ENCODE measurements at places on chromosomes 7 and 10.

DNA sequence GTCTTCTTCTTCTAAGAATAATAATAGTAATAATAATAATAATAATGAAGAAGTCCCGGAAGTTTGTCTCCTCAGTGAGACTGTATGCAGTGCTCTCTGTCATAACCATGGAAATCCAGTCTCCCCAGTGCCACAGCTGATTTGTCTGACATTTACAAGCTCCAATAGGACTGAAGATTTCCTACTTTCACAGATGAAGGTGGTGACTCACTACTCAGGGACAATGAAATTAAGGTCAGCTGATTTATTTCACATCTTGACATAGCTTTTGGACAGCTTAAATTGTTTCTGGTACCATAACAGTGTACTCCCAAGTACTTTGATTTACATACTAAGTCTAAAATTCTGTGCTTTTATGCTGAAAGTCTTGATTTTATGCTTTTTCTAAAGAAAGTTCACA, 6.9 kb downstream of the CELF2 start:
- no peak for DNase-seq

- DNase-seq, result peak; percentile 9
These were observed 150.7 kb downstream of the BTAF1 start for GRCh38 chr10:92074126-92074887.

- DNase-seq, result no peak
These were observed 19.4 kb downstream of the MTURN start for GRCh38 chr7:30154111-30154587.

DNA sequence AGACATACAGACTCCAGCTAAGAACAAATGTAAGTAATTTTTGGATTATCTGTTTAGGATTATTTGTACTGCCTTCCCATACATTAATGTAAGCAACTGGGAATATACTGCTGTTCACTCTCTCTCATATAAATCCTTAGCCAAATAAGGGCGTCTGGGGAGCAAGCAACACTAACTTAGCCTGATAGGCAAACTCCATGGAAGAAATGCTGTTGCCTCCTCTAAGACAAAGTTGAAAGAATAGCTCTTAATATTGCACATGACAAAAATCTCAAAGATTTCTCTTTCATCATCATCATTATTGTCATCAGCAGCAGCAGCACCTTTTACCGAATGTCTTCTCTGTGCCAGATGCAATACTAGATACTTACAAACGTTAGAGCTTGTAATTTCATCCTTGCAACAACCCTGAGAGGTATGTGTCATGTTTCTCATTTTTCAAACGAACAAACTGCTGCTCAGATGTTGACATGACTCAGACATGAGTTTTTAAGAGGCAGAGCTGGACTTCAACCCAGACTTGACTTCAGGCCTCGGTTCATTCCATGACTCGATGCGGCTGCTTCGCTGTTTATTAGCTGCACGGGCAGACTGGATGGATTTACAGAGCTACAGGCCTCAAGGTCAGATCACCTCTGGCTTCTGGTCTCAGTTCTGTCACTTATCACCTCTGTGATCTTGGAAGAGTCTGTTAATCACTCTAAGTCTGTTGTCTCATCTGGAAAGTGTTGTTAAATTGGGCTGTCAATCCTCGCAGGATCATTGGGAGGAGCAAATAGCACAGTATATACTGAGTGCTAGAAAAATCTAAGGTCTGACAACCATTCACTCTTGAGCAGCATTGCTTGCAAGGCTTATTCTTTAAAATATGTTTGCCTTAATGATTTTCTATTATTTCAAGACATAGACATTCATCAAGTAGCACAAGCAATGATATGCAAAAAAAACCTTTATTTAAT, 126.3 kb upstream of the CELF2 start:
- DNase-seq, result peak; percentile 54

Measured in fibroblast of skin of scalp (primary cell).